ENCODE measurements at places on chromosomes 6 and 20.

DNA sequence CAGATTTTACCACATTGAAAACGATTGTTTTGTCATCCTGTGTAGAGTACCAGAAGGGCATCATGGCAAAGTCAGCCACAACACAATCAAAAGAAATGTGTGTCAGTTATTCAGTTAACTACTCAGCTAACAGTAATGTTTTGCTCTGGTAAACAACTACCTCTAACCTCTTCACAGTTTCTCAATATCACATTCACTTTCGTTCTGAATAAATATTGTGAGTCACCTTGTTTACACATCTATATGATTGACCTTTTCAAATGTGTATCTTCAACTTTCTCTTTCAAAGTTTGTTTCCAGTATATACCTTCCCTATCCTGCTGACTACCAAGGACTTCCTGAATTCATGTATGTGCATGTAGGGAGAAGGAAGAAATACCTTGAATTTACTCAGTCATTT, 216.6 kb upstream of the UFL1 start:
- no peak for DNase-seq

- no peak for DNase-seq
Observed at GRCh38 chr6:134363323-134364039, 45.6 kb upstream of the SGK1 start.

DNA sequence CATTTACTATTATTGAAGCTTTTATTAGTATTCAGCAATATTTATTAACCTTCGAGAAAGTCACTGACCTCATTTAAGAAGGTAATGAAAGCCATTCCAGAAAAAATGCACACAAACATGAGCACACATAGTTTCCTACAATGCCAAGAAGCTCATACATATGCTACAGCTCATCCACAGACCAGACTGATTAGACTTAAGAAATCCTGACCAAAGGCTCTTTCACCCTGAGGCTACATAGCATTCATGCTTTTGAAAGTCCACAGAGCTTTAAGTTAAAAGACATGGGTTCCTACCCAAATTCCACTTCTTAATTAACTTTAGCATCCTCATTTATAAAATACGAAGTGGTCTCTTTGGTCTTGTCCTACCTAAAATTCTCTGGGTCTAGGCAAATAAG, 430.4 kb downstream of the TBC1D32 start:
- no peak for DNase-seq

- DNase-seq = no peak
Observed at GRCh38 chr6:135044639-135045038, 10.0 kb downstream of the HBS1L start.

DNA sequence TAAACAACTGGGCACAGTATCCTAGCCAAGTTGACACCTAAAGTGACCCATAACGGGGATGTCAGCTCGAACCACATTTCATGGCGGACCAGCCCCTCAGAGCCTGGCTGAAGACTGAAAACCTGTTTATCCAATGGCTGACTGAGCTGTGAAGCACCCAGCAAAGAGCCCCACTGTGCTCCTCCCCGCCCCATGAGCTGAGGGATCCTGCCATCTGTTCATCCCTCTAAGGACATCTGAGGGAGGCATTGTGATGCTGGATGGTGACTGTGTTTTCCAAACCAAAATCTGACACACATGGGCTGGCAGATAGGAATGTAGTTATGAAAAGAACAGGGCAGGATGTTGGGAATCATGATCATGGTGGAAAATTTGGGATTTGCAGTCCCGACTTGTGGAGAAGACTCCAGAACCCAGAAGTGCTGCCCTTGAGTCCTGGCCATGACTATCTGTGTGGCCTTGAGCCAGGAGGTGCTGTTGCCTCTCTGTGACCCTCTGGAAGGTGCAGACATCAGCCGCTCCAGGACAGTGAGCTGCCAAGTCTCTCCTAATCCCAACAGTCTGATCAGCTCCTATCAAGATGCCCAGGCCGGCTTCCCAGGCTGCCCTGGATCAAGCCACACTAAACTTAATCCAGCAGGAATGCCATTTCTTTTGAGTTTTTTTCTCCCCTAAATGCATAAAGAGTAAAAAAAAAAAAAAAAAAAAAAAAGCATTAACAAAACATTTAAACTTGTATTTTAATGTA, 5.7 kb downstream of the EDN3 start:
- DNase-seq = no peak

DNA sequence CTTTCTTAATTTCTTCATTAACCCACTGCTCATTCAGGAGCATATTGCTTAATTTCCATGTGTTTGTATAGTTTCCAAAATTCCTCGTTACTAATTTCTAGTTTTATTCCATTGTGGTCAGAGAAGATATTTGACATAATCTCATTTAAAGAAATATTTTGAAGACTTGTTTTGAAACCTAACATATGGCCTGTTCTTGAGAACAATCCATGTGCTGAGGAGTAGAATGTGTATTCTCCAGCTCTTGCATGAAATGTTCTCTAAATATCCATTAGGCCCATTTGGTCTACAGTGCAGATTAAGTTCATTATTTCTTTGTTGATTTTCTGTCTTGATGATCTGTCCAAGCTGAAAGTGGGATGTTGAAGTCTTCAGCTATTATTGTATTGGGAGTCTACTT, 251.7 kb downstream of the ALDH8A1 start:
- no peak for DNase-seq

- no peak for DNase-seq
Observed at GRCh38 chr6:155067956-155068615, 73.0 kb downstream of the TIAM2 start.
